Stimulated activated CD8-positive, alpha-beta memory T cell treated with anti-CD3 and anti-CD28 coated beads, Interleukin-4, amount 100 ng/mL, for 4 hours (primary cell): ENCODE measurements at places on chromosomes 11 and 22.

DNA sequence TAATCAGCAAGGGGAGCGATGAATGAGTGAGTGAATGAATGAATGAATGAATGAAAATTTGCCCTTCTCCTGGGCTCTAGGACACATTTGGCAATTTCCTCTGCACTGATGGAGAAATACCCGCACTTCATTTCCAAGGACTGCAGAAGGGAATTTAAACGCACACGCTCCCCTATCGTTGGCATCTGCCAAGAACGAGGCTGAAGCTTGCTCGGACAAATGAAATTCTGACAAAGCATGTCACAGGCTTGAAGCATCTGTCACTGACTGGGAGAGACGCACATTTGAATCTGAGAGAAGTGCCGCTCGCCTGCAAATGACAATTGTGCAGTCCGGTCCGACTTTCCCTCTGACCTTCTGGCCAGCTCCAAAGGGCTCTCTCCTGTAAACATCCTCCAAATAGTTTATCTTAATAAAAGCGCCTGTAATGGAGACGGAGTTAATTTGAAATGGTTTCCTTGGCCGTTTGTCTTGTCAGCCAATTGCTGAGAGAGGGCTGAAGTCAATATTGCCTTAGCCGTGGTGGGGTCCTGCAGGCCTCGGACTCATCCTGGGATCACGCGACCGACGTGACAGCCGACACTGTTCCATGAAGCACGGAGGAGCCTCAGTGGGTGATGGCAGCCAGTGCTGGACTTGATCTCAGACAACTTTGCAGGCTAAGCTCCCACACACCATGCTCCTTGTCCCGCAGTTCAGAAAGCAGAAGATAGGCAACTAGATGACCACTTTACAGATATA, 260.7 kb downstream of the MN1 start:
- DNase-seq = no peak

DNA sequence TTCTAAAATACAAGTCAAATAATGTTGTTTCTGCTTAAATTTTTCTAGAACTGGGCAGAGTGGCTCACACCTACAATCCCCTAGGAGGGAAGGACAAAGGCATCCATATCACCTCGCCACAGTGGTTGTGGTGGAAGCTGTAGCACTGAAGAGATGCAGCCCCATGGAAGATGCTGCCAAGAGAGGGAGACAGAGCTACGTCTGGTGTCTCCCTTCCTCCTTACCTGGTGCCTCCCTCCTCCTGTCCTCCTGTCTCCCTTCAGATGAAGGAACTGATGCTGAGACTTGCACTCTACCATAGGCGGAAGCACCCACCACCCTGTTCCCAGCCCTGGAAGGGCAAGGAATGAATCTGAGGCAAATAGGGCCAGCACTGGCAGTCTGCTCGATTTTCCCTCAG, 22.3 kb downstream of the MMP27 start:
- no peak for DNase-seq

DNA sequence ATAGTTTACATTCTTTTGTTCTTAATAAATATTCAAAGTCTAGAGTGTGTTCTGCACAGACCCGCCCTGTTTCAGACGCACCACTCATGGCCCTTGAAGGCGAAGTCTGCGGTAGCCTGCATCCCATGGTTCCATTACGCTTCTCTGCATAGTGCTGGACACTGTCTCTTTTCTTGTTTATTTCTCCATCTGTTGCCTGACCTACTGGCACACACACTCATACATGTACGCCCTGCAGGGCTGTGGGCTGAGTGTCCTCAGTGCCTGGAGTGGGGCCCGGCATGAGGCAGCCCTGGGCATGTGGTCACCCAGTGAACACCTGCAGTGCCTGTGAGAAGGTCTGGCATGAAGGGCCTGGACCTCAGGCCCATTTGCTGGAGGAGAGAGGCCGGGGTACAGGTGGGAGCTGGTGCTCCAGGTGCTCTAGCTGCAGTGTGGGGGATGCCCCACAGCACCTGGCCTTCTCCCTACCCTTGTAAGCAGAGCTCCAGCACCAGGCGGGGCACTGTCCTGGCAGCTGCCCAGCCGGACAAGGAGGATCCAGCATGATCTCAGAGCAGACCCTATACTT, 404.1 kb downstream of the TBC1D22A start:
- DNase-seq = no peak

GRCh38 chr11:103326070-103326794, 217.0 kb downstream of the DYNC2H1 start:
- DNase-seq = no peak

- DNase-seq = no peak
These were observed 209.3 kb downstream of the TBC1D22A start for GRCh38 chr22:46971764-46972125.

DNA sequence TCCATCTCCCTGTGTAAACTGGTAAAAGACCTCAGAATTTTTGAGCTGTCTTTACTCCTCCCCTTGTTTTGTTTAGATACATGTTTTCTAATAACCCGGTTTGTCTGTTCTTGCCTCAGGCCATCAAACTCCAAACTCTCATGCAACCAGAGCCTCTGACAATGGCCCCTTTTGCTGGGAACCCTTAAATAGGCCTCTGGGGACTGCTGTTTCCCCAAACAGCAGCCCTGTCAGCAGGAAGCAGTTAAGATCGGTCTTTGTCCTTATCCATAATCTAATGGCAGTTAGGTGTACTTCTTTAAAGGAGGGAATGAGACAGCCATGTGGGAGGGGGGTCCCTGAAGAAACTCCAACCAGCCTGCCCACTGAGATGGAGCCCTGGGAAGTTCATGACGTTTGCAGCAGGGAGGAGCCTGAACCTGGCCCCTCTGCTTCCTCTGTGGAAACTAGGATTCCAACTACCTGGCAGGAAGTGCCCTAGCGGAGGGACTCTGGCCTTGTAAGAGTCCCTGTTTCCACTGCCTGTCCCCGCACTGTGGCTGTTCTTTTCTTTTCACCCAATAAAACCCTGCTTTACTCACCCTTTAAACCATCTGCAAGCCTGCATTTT, 1354.4 kb downstream of the LRRC4C start:
- DNase-seq = no peak

GRCh38 chr11:74535371-74536160, 42.0 kb upstream of the LIPT2 start:
- DNase-seq = no peak

DNA sequence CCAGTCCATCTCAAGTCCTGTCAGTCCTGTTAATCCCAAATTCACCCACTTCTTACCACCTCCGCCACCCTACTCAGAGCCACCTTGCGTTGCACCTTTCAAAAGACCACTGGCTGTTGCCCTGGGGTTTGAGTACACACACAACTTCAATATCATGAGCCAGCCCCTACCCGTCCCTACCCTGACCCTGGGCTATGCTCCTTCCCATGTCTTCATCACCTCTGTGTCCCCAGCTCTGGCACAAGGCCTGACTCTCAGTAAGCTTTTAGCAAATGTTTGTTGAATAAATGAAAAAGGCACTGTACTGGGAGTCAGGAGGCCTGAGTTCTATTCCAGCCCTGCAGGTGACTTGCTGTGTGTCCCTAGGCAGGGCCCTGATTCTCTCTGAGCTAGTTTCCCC, 26.5 kb downstream of the OTOG start:
- no peak for DNase-seq

DNA sequence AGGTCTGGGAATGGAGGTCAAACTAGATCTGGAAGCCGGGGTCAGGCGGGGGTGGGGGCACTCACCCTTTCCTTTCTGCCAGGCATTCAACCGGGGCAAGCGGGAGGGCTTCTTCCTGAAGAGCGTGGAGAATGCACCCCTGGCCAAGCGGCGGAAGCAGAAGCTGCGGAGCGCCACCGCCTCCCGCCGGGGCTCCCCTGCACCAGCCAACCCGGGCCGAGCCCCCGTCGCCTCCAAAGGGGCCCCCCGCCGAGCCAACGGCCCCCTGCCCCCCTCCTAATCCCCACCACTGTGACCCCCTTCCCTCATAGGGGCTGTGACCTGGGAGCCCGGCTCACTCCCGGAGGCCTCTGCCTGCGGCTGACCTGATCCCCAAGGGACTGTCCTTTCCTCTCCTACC, 12.2 kb downstream of the RPS6KA4 start:
- DNase-seq = no peak

- no peak for DNase-seq
These were observed 74.6 kb downstream of the ADM start for GRCh38 chr11:10379426-10379825.

DNA sequence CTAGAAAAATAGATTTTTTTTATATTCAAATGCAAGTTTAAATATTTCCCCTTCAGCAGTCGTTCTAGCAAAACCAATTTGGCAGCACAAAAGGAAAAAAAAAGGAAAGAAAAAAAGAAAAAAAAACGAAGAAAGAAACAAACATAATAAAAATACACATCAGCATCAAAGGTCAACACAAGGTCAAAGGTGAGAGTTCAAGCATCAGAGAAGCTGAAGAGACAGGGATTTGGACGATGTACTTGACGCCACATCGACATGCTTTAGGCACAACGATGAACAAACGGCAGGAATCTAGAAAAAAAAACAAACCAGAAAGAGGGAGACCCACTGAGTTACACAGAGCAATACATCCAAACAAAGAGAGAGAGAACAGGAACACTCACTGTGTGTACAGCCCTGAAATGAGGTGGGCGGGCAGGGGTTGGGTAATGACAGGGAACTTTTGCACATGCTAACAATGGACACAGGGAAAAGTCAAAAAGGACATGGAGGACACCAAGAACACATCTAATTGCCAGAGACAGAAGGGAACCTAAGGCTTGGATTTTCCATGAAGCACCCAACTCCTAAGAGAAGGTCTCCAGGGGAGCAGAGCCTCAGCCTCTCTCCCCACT, 19.8 kb upstream of the RAPSN start:
- DNase-seq = no peak

DNA sequence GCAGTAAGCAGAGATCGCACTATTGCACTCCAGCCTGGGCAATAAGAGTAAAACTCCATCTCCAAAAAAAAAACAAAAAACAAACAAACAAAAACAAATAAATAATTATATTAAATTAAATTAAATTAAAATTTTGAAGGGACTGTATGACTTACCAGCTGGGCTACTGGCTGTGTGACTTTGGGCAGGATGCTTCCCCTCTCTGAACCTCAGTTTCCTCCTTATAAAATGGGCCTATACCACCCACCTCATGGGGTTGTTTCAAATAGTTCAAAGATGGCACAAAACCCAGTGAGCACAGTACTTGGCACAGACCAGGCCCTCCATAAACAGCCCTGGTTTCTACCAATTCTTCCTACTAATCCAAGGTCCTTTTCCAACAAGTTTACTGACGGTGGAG, 34.9 kb downstream of the ASCC2 start:
- DNase-seq = no peak

DNA sequence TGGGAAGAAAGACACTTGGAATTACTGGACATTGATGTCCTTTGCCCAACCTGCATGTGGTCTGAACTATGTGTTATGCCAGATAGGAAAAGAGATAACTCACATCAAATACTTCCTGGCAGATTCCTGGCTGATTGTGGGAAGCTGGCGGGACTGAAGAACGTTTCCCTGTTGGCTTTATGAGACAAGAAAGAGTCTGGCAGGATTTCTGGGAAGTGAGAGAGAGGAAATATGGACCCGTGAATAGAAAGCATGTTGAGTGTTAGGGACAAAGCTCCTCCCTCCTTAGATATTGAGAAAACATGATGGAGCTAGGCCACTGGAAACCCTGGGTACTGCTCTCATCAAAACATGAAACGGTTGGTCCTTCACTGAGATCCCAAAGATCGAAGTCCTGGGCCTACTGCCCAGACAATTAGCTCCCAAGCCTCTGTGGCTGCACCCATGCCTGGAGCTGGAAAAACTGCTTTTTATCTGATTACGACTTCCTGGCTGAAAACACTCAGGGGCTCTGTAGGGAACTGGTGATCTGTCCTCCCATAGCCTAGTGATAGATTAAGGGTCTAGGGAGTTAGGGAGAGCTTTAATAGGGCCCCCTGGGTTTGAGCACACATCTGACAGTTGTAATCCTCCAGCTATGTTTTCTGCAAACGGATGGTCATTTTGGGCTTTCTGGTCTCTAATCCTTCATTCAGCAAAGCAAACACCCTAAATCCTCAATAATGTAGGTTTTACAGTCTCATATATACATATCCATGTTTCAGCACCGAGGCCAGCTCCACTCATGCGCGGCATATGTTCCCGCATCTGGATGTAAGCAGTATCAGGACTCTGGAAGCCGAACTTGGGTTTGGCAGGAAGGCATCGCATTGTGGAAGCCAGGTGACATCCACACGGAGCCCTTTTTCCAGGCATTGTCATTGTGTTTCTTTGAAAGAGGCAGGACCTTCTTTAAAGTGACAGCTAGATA, 6.1 kb upstream of the B3GAT1 start:
- no peak for DNase-seq

GRCh38 chr11:1648653-1649420, 19.3 kb downstream of the KRTAP5-5 start:
- no peak for DNase-seq

DNA sequence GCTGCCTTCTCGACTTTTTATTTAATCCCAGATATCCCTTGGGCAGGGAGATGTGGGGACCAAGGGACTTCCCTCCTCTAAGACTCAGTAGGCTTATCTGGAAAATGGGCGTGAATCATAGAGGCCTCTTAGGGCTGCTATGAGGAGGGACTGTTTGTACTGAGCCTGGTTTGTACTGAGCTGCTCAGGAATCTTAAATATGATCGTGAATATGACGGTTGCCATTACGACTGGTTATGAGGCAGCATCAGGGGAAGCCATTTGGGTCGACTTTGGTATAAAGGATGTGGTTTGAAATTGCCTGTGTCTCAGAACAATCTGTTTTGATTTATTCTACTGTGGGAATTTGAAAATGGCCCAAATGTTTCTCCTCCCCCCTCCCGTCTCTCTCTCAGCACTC, 20.6 kb downstream of the TSPAN18 start:
- no peak for DNase-seq

GRCh38 chr11:41281131-41281742, 178.2 kb downstream of the LRRC4C start:
- DNase-seq = no peak

DNA sequence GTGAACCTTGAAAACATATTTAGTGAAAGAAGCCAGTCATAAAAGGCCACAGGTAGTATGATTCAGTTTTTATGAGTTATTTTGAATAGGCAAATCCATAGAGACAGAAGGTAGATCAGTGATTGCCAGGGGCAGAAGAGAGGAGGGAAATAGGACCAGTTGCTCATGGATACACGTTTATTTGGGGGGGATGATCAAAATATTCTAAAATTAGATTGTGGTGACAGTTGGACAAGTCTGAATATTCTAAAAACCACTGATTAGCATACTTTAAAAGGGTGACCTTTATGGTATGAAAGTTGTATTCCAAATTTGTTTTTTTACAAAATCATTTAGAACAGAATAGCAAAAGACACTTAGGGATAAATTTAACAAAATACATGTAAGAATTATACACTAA, 28.6 kb downstream of the QSER1 start:
- DNase-seq = no peak

GRCh38 chr11:47987781-47988180, 7.4 kb downstream of the PTPRJ start:
- DNase-seq = no peak
